NCI-H1092 (cell line): ENCODE measurements at places on chromosomes 4 and X.

DNA sequence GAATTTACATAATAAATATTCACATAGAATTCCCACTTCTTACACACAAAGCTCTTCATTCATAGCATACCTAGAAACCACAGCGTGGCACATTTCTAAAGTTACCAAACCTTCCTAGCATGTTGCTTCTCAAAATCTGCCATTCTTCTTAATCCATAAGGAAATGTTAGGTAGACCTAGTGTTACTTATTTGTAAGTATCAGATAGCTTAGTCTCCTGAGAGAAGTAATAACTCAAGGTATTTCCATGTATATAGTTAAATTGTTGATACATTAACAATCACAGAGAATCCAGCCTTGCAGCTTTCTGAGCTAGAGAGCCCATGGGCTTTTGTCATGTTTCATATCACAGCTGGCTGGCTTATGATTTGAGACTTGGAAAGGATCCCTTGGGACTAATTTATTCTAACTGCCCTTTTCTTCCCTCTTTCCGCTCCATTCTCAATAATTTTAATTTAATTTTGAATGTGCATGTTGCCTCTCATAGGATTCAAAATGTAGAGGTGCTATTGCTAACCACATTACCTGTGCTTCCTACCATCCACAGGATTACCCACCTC lies 17.6 kb downstream of the SH3RF1 start:
- DNase-seq = no peak

DNA sequence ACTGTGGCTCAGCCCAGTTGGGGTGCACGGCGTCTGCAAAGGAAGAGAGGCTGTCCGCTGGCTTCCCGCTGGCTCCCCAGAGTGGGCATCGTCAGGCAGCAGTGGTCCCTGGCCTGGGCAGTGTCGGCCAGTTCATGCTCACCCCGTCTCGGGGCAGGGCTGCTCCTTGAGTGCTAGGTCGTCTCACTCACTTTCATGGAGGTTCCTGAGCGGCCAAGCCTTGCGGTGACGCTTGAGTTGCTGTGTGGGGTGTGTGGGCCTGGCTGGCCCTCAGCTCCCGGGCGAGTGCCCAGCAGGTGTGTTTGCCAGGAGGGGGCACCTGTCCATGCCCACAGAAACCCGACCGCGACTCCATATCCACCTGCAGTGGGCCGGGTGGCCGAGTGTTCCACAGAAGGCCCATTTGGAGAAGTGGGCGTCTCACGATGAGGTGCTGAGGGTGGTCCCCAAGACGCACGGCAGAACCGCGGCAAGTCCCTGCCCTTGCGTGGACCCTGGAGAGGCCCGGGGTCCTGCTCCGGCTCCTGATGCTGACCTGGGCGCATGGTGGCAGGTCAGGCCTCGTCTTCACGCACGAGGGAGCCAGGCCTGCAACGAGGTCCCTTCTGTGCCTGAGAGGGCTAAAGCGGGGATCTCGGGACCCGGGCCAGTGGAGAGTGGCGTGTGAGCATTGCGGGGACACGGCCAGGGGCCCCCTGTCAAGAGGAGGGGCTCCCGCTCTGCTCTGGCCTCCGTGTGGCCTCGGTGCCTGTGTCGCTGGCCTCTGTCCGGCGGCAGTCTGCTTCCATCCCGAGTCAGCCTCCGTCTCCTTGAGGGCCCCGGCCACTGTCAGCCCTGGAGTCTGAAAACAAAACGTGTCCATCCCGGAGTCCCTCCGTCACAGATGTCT lies 18.5 kb upstream of the UVSSA start:
- DNase-seq = no peak

GRCh38 chr4:144547678-144548298 lies 98.2 kb upstream of the HHIP start:
- no peak for DNase-seq

DNA sequence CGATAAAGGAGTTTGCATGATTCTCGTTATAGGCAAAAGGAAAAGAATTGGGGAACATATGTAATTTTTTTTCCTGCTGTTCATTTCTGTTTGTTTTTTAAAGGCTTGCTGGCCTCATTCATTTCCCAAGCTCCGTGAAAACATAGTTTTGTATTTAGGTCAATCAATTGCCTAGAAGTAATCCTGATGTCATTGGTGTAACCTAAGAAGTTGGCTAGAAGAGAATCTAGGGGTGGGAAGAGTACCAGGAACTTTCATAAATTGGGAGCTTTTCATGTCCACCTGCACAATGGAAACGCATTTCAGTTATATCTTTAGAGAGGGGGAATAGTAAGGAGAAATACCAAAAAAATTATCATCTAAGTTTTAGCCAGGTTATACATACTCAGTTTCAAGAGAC lies 3.8 kb downstream of the RAPGEF2 start:
- DNase-seq = no peak

DNA sequence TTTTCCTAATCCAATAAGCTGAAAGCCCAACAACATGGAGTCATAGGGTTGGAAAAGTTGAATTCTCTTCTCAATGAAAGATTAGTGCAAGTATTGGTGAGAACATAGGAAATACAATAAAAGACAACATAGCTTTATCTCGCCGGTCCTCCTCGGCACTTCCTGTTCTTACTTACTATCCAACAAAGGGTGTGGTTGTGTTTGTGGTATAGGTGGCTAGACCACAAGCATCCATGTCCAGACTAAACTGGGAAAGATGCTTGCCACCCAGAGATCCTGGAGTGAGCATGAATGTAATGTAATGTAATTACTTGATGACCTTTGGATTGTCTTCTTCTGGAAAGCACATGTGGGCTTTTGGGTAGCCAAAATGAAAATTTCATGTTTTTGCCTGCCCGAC lies 223.8 kb downstream of the CPE start:
- DNase-seq = no peak

DNA sequence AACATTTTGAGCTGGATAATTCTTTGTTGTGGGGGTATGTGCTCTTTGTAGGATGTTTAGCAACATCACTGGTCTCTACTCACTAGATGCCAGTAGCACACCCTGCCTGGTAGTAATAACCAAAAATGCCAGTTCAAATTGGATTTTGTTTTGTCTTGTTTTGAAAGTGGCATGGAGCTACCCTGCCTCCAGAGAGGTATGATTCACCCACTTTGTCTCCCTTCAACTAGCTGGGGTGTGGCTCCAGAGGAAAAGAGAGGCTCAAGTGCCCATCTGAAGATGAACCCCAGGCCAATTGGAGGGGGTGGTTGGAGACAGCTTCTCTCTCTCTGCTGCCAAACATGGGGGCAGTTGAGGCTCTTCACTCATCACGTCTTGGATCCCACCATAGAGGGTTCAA lies 34.5 kb downstream of the NIPAL1 start:
- no peak for DNase-seq

DNA sequence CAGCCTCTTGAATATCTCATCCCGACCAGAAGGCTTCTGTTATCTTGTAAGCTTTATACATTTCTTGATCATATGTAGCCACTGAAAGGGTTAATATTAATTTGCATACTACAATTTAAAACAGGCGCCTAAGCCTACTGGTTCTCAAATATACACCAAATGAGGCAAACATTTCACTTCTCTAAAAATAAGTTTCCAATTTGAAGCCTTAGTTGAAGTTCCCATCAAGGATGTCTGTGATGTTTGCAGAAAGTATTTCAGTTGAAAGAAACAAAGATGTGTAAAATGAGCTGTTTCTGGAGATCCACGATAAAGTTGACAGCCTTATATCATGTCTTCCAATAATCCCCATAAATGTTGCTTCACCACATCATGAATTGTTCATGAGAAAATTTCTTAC lies 70.6 kb downstream of the KIT start:
- DNase-seq = no peak

GRCh38 chr4:36785973-36786372 lies 458.6 kb upstream of the NWD2 start:
- DNase-seq = no peak

DNA sequence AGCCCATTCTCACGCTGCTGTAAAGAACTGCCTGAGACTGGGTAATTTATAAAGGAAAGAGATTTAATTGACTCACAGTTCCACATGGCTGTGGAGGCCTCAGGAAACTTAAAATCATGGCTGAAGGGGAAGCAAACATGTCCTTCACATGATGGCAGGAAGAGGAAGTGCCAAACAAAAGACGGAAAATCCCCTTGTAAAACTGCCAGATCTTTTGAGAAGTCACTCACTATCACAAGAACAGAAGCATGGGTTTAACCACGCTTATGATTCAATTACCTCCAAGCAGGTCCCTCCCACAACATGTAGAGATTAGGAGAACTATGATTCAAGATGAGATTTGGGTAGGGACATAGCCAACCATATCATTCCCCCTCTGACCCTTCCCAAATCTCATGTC lies 335.5 kb downstream of the IL15 start:
- no peak for DNase-seq

- DNase-seq = no peak
These were observed 37.2 kb downstream of the BTC start for GRCh38 chr4:74757136-74757535.

DNA sequence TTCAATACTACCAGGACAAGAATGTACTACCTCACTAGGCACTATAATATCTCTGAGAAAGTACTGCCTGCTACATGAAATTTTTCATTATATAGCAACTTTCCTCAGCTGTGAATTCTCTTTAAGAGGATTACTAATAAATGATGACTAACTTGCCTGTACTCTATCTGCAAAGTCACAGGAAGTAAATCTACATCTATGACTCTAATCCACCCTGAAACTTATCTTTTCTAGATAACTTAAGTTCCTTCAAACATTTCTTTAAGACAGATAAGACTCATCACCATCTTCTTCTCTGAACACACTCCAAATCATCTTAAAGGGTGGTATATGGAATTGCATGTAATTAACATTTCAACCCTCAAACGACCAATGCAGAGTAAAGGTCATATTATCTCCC lies 28.8 kb downstream of the RPS6KA3 start:
- no peak for DNase-seq

DNA sequence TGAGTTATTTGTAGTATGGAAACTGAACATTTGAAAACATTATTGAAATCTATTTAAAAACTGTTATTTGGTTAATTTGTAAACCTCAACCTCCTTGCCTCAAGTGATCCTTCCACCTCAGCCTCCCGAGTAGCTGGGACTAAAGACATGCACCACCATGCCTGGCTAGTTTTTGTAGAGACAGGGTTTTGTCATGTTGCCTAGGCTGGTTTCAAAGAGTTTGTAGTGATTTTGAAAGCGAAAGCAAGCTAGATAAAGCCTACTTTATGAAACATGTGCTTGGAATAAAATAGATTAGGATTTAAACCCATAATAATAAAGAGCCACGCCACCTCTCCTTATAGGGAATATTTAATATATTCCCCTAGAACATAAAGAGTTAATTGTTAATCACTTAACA lies 23.5 kb downstream of the ARSJ start:
- DNase-seq = no peak

- no peak for DNase-seq
These were observed 349.2 kb upstream of the NOCT start for GRCh38 chr4:138666366-138666765.

- DNase-seq = no peak
These were observed 47.2 kb upstream of the TMEM33 start for GRCh38 chr4:41887821-41888686.

GRCh38 chrX:19392703-19393102 lies 49.0 kb downstream of the PDHA1 start:
- DNase-seq = no peak

DNA sequence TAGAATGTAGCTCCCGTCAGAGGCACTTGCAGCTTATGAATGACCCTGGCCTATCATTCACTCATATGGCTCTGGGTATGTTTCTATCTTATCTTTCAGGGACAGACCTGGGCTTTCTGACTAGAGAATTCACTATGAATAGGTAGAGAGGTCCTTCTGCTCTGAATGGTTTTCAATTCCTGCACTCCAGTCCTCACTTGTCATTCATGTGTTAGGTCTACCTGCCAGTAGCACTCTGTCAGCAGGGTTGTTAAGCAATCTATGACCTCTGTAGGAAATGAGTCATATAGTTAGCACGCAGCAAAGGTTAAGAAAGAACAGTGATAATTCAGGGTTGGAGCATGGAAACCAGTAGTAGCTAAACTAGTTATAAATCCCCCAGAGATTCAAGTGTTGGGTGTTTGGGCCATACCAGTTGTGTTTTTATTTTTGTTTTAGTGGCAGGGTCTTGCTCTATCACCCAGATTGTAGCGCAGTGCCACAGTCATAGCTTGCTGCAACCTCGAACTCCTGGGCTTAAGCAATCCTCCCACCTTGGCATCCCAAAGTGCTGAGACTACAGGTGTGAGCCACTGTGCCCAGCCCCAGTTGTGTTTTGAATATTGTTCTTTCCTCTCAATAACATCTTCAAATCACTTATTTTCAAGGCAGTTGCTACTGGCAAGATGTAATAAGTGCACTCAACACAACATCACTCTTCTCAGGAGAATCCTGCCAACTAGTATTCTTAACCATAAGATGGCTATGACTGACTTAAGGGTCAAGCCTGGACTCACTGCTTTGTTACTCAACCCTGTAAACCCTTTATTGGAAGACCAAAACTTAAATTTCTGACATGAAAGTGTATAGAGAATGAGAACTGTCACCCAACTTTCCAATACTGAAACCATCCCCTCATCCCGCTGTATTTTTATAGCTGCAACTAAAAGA lies 25.1 kb downstream of the ARL13A start:
- DNase-seq = no peak

- no peak for DNase-seq
These were observed 133.3 kb upstream of the MBNL3 start for GRCh38 chrX:132622130-132622529.

DNA sequence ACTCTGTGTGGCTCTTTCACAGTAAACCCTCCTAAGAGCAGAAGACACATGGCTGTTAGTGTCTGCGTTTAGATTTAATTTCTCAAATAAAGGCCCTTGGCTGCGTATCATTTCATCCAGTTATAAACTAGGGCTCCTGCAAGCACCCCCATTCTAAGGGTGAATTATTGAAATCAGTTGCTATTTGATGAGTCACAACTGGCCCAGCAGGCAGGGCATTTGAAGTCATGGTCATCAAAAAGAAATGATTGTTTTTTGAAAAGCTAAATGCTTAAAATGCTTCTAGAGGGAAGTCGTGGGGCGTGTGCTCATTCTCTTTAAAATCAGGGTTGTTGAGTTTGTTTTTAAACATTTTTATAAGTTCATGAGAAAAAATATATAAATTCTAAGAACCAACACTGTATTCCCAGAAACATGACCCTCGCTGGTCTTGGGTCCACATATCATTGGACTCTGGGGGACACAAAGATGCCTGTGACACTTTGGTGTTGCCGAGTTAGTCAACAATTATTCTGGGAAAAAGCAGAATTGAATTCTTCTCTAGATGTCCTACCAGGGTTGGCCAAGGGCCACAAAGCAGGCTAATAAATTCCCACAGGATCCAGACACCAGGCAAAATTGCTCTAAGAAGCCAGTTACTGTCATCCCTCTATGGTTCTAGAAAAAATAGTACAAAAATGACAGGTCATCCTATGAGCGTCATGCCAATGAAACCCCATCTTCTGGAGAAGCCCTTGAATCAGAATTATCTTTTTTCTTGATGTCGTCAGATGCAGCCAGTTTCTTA lies 99.5 kb upstream of the MYOZ2 start:
- DNase-seq = no peak
